ENCODE measurements at places on chromosomes 16 and 17.
A peak's percentile ranks its signal among the peaks of the same experiment; 100 is the strongest.

- no peak for DNase-seq
These were observed 394 bp upstream of the NME4 start for GRCh38 chr16:396605-397004.

- DNase-seq: no peak
These were observed 16.4 kb downstream of the DHODH start for GRCh38 chr16:72024862-72025382.

DNA sequence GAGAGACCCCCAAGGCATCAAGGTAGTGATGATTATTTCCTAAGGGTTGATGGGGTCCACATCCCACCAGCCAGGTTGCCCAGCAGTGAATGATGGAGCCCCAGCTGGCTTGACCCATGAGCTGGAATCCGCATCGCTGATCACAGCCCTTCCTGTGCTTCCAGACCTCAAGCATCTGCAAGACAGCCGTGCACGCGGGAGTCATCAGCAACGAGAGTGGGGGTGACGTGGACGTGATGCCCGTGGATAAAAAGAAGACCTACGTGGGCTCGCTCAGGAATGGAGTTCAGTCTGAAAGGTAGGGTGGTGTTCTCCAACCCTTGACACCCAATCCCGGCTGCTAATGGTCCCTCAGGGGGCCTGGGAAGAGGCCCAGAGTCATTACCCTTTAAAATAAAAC is 69.3 kb downstream of the CRISPLD2 start:
- DNase-seq: no peak

GRCh38 chr17:57099165-57099564 is 14.1 kb downstream of the AKAP1 start:
- no peak for DNase-seq

DNA sequence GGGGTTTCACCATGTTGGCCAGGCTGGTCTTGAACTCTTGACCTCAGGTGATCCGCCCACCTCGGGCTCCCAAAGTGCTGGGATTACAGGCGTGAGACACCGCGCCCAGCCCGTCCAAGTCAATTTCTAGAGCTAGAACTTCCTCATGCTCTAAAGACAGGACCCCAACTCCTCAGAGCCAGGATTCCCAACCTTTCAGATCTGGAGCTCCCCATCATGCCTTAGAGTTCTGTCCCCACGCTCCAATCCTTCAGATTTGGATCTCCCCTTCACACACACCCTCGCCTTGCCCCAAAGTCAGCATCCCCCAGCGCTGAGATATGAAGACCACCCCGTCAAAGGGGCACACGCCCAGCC is 448 bp downstream of the KCTD19 start:
- DNase-seq: no peak

- peak; percentile 83 for DNase-seq
These were observed 93.1 kb downstream of the RTN4RL1 start for GRCh38 chr17:1931844-1932579.

- no peak for DNase-seq
These were observed 67.9 kb downstream of the TNRC6C start for GRCh38 chr17:78026381-78026780.

GRCh38 chr16:12675852-12676251 is 127.8 kb downstream of the CPPED1 start:
- no peak for DNase-seq
